Non-pigmented ciliary epithelial cell (primary cell): ENCODE measurements at places on chromosomes 7 and 10.
A peak's percentile ranks its signal among the peaks of the same experiment; 100 is the strongest.

GRCh38 chr7:98613601-98614425 is 3.3 kb upstream of the NPTX2 start:
- DNase-seq, result no peak

GRCh38 chr10:23342213-23342884 is 2.2 kb downstream of the C10orf67 start:
- no peak for DNase-seq

DNA sequence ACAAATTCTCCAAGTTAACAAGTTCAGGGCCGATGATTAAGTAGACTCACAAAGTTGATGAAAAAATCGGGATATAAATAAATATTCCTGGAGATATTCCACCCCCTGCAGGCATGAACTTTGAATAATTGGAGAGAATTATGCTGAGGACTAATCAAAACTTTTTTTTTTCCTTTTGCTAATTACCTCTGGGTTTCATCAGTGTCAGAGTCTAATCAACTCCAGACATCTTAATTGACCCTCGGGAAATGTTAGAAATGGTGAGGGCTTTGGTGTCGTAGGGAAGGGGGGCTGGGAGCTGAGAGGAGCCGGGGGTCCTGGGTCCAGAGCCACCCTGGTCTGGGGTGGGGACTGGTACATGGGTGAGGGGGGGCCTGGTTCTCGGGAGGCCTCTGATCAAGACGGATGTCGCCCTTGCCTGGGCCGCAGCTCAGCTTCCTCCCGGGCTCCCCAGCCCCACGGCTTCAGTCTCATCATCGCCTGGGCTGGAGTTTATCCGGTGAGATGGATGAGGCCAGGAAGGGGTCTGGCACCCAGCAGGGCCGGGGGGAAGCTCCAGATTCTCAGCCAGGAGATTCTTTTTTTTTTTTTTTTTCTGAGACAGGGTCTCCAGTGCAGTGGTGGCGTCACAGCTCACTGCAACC is 30.4 kb upstream of the ELFN1 start:
- DNase-seq, result no peak

DNA sequence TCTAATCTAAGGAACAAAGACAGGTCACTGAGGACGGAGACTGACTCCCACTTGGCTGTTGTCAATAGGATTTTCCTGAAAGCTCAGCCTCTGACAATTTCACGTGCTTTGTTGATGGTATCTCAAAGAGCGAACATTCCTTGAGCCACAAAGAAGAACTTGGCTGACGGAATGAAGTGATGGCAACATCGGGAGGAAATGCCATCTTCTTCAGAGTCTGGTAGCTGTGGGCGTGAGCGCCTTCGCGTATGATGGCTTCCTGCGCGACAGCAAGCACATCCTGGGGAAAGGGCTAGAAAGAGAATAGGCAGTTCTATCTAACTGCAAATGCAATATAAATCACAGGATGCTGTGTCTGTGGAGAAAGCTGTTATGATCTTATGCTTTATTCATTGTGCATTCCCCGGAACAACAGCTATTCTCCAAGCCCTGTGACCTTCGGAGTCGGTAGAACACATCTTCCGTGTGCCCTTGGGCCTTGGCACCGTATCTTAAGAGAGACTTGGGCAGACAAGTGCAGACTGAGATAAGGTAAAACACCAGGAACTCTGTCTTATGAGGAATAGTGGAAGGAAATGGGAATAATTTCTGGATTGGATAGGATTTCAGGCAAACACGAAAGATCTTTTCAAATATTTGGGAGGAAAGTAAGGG is 19.6 kb upstream of the GTPBP4 start:
- no peak for DNase-seq

GRCh38 chr7:31488562-31489203 is 25.2 kb upstream of the ITPRID1 start:
- DNase-seq, result peak; percentile 27

GRCh38 chr10:132938472-132939339 is 3.7 kb downstream of the CFAP46 start:
- DNase-seq, result no peak

- no peak for DNase-seq
Observed at GRCh38 chr7:67022511-67022910, 25.9 kb downstream of the TYW1 start.

DNA sequence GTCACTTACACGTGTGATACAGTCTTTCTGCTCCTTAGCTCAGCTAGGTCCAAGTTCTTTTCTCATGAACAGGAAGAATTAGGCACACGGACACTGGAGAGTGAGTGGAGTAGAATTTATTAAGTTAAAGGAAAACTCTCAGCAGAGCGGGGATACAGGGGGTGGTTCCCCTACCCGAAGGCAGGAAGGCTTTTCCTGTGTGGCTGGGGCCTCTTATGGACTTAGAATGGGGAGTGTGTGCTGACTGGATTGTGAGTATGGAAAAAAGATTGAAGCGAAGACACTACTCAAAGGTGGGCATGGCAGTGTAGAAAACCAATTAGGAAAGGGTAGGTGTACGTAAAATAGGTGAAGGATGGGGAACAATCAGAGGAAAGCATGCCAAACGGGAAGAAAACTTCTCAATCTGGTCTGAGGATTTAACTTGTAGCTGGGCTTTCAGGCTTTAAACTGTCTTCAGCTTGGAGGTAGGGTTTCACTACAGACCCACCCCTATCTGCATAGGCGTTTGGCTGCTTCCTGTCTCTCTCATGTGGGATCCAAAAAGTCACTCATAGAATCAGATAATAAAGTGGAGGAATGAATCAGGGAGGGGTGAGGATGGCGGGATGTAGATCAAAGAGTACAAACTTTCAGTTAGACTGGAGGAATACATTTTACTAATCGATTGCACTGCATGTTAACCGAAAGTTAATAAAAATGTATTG is 104.2 kb downstream of the ANKRD7 start:
- no peak for DNase-seq

GRCh38 chr10:6748981-6749635 is 169.0 kb upstream of the PRKCQ start:
- no peak for DNase-seq

DNA sequence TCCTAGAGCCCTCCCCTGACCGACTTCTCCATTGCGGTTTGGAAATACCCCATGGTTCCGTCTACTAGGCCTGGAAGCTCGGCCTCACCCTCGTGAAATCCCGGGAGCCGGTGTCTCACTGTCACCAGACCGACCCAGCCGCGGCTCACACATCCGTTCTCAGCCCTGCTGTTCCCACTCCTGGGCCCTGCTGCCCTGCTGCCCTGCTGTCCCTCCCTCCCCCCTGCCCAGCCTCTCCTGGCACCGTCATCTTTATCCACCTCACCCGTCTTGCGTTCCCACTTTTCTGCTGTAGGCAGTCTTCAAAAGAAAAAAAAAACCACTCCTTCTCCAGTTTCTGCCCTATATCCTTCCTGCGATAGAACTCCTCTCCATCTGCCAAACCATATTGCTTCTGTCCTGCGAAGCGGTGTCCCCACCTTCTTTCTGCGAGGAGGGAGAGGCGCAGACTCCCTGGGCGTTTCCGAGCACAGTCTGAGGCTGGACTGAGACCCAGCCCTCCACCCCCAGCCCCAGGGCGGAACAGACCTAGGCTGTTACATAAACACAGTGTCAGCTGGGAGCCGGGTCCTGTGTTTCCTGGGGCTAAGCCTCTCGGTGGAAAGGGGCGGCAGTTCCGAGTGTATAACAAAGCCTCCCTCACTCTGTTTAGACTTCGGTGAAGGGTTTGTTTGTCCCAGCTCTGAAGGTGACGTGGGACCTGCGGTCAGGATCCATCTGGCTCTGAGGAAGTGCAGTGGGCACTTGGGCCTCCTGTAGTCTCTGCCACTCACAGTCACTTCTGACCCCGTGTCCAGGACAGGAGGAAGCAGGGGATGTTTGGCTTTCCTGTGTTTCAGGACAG is 2.8 kb downstream of the AGAP3 start:
- no peak for DNase-seq

- DNase-seq, result no peak
Observed at GRCh38 chr7:103114576-103115008, 34.3 kb downstream of the NAPEPLD start.

DNA sequence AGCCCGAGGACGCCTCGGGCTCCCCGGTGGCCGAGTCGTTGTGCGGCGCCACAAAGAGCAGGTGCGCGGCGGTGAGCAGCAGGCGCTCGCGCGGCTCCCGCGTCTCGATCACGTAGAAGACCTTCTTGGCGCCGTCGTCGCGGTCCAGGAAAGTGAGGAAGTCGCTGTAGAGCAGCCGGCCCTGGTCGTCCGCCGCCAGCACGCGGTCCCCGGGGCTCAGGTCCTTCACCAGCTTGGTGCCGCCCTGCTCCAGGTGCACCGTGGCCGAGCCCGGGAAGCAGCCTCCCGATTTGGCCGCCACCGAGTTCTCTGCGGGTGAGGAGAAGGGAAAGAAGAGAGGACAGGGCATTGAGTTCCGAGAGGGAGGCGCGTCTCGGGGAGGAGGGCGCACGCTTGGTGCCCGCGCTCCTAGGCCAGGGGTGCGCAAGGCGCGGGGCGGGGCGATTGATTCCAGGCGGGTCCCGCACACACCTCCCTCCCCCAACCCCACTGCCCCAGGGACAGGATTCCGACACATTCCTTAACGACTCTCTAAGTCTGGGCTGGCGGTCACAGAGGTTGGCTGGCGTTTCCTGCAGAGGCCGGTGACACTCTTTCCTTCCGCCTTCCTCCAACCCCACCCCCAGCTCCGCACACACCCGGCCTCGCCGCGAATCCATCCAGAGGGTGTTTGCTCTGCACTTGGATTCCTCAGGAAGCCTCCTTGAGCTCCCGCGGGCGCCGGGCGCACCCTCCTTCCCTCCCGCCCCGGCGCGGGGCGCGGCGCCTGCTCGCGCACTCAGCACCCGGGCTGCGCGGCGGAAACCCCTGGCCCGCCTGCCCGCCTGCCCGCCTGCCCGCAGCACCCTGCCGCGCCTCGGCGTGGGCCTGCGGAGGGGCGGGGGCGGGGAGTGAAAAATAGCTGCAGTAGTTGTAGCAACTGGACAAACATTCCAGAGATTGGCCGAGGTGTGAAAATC is 8.6 kb downstream of the SHH start:
- no peak for DNase-seq

GRCh38 chr7:105173586-105173985 is 159.6 kb downstream of the KMT2E start:
- DNase-seq, result no peak

- no peak for DNase-seq
Observed at GRCh38 chr10:14801723-14802122, 27.0 kb upstream of the FAM107B start.

DNA sequence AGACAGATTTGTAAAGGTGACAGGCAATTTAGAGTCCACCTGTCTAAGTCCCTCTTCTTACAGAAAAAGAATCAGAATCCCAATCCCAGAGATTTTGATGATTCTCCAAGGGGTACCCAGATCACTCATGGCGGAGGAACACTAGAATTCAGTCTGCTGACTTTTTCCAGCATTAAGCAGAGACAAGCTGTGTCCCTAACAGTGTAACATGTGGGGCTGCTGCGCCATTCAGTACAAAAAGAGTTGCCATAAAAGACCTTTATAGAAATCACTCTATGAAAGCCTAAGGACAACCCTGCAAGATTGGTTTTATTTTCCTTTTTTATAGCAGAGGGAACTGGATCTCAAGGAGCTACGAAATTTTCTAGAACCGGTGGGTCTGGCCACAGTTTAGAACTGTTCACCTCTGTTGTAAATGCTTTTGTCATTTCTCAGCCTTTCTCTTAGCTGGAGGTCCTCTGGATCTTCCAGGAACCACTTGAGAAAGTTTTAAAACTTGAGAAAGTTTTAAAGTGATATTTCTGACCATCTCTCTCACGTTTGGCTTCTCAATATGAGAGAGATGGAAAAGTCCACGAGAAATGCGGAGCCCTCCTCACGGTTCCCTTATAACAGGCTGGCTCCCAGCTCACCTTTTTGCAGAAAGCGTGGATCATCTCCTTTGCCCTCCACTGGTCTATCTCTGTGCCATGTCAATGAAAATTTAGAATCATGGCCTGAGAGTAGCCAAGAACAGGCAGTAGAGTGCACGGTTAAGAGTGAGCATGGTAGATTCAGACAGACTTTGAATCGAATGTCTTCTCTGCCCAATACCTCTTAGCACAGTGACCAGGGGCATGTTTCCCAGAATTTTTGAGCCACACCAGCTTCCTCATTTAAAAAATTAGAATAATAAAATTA is 826 bp downstream of the GIMAP7 start:
- no peak for DNase-seq

DNA sequence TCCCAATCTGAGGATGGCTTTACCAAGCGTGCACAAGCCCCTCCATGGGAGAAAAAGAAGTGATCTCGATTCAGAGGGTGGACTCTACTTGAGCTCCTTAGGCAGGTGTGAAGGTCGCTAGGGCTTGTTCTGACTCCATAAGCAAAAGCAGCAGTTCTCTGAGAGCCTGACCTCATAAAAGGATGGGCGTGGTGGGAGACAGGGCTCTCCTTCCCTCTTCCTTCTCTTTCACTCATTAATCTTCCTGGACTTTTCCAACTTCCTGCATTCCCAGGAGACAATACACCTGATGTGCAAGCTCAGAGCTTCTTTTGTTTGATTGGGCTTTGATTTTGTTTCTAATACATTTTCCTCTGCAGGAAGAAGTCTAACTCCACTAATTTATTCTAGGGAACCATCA is 22.3 kb upstream of the TMEM72 start:
- no peak for DNase-seq

DNA sequence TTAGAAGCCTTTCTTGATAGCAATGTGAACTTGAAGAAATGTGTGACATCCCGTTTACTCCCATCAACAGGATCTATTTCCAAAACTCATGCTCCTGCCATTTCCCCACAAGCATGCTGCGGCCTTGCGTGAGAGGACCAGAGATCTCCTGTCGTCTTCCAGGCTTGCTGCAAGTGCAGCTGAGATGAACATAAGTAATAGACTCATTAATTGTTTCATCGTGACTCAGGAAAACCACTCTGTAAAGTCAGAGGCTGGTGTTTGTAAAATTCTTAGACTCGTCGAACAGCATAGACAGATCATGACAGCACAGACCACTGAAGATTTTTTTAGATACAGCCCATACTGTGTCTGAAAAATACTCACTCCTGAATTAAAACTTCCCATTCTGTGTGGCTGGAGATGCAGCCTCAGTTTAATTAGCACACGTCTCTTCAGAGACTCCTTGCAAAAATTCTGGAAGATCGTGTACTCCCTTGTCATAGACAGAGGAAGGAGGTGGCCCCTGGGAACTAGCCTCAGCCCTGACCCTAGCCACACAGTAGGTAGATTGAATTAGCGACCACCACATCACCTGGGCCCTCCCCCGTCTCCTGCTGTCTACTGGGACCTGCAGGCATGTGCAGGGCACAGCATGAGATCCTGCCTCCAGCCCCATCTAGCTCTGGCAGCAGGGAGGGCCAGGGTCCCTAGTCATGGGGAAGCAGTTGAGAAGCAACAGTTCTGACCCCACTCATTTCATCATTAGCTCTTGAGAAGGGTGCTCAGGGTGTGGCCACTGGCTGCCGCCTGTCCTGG is 226.0 kb downstream of the CELF2 start:
- no peak for DNase-seq

- DNase-seq, result no peak
Observed at GRCh38 chr10:126268013-126268920, 120.0 kb downstream of the ADAM12 start.
